ENCODE measurements at places on chromosomes 6 and 20. TPM values are rescaled to one million over a fixed set of nuclear protein-coding genes. Genes with fewer than 3 reads are reported as not detected.

MUC21 gene
- not detected for total RNA-seq

C2 gene
- total RNA-seq, result 4.9 TPM

NOTCH4 gene
- 8.1 TPM for total RNA-seq

TGM2 gene
- 4.8 TPM for total RNA-seq

RAET1L gene
- total RNA-seq, result 2.8 TPM

NSFL1C gene
- total RNA-seq, result 33.5 TPM

GSTA1 gene
- not detected for total RNA-seq

JPH2 gene
- 11.3 TPM for total RNA-seq

SRSF6 gene
- 63.6 TPM for total RNA-seq

MAFB gene
- 20.6 TPM for total RNA-seq

KHDC1L gene
- 0.39 TPM for total RNA-seq

ME1 gene
- 11.4 TPM for total RNA-seq

EEF1A2 gene
- 38.5 TPM for total RNA-seq

HTR1E gene
- not detected for total RNA-seq

AVP gene
- not detected for total RNA-seq

CLIC5 gene
- 4.0 TPM for total RNA-seq

NKAIN2 gene
- 0.59 TPM for total RNA-seq

COX4I2 gene
- 4.1 TPM for total RNA-seq

RIPPLY2 gene
- total RNA-seq, result not detected

PRR18 gene
- total RNA-seq, result 0.20 TPM

SLC17A2 gene
- not detected for total RNA-seq

PHIP gene
- total RNA-seq, result 51.5 TPM

ZNF831 gene
- total RNA-seq, result 0.20 TPM

SAMD5 gene
- 28.9 TPM for total RNA-seq

AAR2 gene
- 23.4 TPM for total RNA-seq

UNC5CL gene
- 0.30 TPM for total RNA-seq

IYD gene
- total RNA-seq, result under 0.01 TPM

POU5F1 gene
- total RNA-seq, result 0.69 TPM

PHACTR1 gene
- 12.7 TPM for total RNA-seq

FOXC1 gene
- total RNA-seq, result 15.3 TPM

TDRD6 gene
- total RNA-seq, result 0.20 TPM

RIMS4 gene
- total RNA-seq, result 1.3 TPM

TUBB1 gene
- 3.3 TPM for total RNA-seq

RIN2 gene
- 34.8 TPM for total RNA-seq

CPXM1 gene
- total RNA-seq, result 30.5 TPM

BMP5 gene
- 5.0 TPM for total RNA-seq

COL12A1 gene
- 383 TPM for total RNA-seq

OTOR gene
- total RNA-seq, result not detected

All from skin of body (tissue), 3 donors.